ENCODE measurements at places on chromosomes 3 and 15.

- DNase-seq = no peak
Measured at GRCh38 chr15:90000186-90001001, 730 bp upstream of the ZNF710 start.

DNA sequence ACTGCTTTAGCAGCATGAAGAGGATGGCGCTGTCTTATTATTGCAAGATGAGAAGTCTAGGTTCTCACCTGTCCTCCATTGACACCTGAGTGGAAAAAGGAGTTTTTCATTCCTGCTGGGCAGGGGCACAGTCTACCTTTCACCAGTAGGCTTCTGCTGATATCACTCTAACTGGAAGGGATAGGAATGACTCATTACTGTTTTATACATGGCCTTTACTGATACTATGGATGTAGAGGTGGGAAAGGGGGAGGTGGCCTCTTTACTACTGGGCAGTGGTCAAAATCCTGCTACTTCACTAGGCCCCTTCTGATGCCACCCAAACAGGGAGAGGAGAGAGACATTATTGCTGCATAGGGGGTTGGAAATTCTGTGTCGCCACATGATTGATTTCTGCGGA, 97.8 kb downstream of the BBX start:
- no peak for DNase-seq

DNA sequence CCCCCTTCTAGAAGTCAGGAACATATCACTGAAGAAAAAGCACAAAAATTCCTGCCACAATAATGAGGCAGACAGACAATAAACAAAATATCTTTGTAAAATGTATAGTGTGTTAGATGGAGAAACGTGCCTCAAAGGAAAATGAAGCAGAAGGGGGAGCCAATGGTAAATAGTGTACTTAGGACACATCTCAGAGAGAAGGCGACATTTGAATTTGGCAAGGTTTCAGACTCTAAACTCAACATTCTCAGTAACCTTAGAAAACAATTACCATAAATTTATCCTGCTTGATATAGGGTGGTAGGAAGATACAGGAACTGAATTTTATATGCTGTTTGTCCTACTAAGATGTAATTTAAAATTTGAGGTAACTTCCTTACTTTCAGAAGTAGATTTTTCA, 52.6 kb upstream of the PTX3 start:
- DNase-seq = no peak

DNA sequence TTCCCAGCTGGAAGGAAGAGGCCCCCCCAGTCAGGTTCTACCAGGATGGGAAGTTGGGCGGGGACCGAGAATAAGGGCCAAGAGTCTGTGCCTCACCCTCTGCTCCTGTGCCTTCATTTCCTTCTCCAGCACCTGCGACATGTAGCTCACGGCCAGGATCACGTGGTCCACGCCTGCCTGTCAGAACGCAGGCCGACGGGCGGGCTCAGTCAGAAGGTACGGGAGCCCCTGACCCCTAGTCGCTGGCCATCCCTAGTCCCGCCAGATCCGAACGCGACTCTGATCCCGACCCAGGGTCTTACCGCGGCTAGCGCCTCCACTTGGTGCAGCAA, 489 bp downstream of the GMPPB start:
- DNase-seq = peak; percentile 56

- no peak for DNase-seq
Measured at GRCh38 chr15:81825136-81825535, 220.7 kb downstream of the MEX3B start.

DNA sequence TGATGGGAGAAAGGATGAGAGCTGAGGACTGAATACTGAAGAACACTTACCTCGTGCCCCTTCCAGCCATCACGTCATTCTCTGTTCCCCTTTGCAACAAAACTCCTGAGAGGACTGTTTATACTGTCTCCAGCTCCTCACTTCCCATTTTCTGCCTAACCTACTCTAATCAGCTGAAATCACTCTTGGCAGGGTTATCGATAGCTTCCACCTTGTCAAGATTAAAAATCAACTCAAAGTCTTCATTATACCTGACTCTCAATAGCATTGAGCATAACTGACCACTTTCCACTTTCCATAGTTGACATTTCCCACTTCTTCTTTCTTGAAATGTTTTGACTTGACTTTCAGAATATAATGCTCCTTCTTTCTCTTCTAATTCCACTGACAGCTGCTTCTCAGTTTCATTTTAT, 4.3 kb downstream of the BTBD1 start:
- DNase-seq = no peak

GRCh38 chr3:33544126-33544525, 103.9 kb upstream of the UBP1 start:
- no peak for DNase-seq

- no peak for DNase-seq
Measured at GRCh38 chr3:173401369-173401768, 3.8 kb downstream of the NLGN1 start.

GRCh38 chr3:142723968-142724681, at the start of gene TRPC1:
TRPC1 (plus strand) TSS chr3:142724034; CDS start chr3:142724560, 526 bp downstream.
- peak; percentile 71 for DNase-seq

- DNase-seq = no peak
Measured at GRCh38 chr3:181317508-181317907, 328.0 kb upstream of the DNAJC19 start.

DNA sequence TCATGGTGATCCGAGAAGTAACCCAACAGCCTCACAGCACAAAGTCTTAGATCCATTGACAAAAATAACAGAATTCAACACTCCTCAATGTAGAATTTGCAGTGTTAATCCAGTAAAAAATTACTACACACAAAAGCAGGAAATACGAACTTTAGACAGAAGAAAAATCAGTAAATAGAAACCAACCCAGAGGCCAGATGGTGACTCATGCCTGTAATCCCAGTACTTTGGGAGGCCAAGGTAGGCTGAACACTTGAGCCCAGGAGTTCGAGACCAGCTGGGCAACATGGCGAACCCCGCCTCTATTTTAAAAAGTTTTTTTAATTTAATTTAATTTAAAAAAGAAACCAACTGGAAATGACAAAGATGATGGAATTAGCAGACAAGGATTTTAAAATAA, 36.1 kb downstream of the SELENOT start:
- DNase-seq = no peak

- no peak for DNase-seq
Measured at GRCh38 chr3:126398423-126399350, 4.0 kb downstream of the CFAP100 start.

DNA sequence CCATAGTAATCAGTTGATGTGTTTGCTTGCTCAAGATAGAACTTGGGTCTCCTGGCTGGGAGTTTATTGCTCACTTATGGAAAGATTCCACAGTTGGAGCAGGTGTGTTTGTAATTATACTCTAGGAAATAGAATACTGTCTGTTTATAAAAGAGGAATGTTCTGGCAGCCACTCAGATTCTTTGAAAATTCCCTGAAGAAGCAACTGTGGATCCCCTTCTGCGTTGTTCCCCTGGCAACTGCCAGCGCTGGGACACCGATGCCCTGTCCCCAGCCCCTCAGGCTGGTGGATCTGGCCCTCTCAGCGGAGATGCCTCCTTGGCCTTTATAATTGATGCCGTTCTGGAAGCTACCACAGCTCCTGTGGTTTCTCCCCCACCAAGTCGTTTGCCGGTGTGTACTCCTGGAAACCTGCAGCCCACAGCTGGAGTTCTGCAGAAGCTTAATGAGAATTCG, 225.9 kb downstream of the ITPR1 start:
- no peak for DNase-seq

GRCh38 chr3:41521010-41521655, 321.8 kb downstream of the CTNNB1 start:
- no peak for DNase-seq

- DNase-seq = no peak
Measured at GRCh38 chr3:72487946-72488737, 360.1 kb downstream of the SHQ1 start.

GRCh38 chr3:177795859-177796258, 598.6 kb upstream of the TBL1XR1 start:
- DNase-seq = no peak

DNA sequence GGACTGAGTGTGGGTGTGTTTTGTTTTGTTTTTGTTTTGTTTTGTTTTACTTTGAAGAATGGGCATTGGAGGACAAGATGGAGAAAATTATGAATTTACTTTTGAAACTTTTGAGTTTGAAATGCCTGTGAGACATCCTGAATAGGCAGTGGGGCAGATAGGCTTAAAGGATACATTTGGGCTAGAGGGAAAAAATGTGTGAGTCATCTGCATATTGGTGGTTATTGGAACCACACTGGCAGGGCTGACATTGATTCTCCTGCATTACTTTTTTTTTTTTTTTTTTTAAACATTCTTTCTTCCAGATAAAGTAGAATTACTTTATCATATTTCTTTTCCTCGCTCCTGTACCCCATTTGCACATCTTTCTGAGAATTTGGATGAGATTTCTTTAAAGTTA, 56.1 kb downstream of the CALML4 start:
- no peak for DNase-seq

DNA sequence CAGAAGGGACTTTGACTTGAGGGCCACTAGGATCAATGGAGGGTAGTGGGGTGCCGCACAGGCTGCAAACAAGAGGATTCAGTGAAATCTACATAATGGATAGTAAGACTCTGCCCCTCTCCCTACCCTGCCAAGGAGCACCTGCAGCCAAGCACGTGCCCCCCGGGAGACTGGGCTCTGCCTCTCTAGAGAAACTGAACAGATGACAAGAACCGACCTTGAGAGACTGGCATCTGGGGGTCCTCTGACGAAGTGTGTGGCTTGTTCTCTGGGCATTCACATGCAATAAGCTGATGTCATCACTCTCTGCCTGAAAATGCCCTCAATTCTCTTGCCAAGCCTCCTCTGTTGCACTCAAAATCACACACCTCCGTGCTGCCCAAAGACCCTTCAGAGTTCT, 132.3 kb downstream of the FAM43A start:
- DNase-seq = no peak

- no peak for DNase-seq
Measured at GRCh38 chr3:57892423-57892822, 115.8 kb upstream of the FLNB start.

DNA sequence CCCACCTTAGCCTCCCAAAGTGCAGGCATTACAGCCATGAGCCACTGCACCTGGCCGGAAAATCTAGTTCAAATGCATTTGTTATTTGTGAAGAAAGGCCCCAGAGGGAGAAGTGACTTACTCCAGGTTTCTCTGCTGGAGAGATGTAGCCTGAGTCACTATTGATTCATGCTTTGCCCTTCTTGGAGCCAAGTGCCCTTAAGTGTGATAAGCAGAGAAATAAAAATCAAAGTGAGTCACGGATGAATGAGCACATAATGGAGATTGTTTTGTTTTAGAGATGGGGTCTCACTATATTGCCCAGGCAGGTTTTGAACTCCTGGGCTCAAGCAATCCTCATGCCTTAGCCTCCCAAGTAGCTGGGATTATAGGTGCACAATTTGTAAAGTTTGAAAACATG, 33.1 kb downstream of the CDC25A start:
- DNase-seq = no peak

DNA sequence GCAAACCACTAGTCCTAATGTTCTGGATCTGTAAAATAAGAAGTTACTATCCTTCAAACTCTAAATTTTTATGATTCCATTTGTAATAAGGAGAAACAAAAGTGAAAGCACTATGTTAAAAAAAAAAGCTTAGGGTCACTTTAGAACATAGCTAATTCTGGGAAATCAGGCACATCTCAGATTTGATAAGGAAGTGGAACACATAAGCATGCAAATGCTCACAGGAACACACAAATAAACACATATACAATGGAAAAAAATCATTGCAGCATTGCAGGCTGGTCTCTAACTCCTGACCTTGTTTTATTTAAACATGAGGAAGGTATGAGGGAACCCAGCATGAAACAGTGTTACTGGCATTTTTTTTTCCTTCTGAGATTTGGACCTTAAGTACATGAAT, 63.2 kb upstream of the TNFSF10 start:
- DNase-seq = no peak

- DNase-seq = no peak
Measured at GRCh38 chr3:101074518-101074917, 81.3 kb upstream of the ABI3BP start.

- peak; percentile 2 for DNase-seq
Measured at GRCh38 chr15:60392601-60392985, 5.2 kb downstream of the ANXA2 start.

GRCh38 chr15:71551566-71551965, 258.8 kb upstream of the NR2E3 start:
- DNase-seq = no peak

GRCh38 chr3:57646723-57647122, 46.2 kb downstream of the DENND6A start:
- no peak for DNase-seq

GRCh38 chr15:88190232-88190631, 66.3 kb downstream of the NTRK3 start:
- no peak for DNase-seq

GRCh38 chr15:73014904-73015303, 37.4 kb upstream of the NEO1 start:
- no peak for DNase-seq

DNA sequence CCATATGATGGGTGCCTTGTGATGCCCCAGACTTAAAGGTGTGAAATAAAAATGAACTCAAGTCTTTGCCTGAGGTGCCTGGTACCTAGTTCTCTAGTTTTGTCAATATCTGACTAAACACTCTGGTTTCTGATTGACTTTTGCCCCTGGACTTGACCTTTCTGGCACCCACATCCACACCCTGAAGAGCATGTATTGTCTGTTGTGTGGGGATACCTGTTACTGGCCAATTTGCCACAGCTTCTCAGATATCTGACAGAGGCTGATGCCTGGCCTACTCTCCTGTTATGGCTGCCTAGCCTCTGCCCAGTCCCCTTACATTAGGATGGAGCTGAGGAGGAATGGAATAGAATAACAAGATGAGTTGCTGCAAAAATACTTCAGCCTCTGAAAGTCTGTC, 3.6 kb downstream of the ZBTB38 start:
- no peak for DNase-seq

GRCh38 chr3:173923204-173923603, 525.7 kb downstream of the NLGN1 start:
- no peak for DNase-seq

- DNase-seq = peak; percentile 17
Measured at GRCh38 chr15:68054628-68055223, 611 bp downstream of the PIAS1 start.

- no peak for DNase-seq
Measured at GRCh38 chr3:23052208-23052607, 150.9 kb upstream of the UBE2E2 start.

DNA sequence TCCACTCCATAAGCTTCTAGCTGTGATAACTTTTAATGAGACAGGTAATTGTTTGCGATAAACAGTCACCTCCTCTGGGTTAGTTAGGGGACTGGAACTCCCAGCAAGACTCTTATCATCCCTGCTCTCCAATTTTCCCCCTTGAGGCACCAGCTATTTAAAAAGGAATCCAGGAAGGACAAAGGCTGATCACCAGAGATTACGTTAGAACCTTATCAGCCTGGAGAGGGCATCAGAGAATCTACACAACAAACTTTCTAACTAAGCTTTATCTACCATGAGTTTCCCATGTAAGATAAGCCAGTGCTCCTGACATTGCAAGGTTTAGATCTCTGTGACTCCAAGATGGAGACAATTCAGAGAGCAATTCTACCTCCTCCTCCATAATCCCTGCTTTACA, 31.3 kb downstream of the GPR176 start:
- DNase-seq = no peak

GRCh38 chr3:20125897-20126296, 60.1 kb downstream of the SGO1 start:
- DNase-seq = no peak

All from T follicular helper cell (primary cell).